ENCODE measurements at places on chromosomes 1 and 21.

- DNase-seq: no peak
These were observed 2.9 kb downstream of the KCNJ10 start for GRCh38 chr1:160066829-160067745.

DNA sequence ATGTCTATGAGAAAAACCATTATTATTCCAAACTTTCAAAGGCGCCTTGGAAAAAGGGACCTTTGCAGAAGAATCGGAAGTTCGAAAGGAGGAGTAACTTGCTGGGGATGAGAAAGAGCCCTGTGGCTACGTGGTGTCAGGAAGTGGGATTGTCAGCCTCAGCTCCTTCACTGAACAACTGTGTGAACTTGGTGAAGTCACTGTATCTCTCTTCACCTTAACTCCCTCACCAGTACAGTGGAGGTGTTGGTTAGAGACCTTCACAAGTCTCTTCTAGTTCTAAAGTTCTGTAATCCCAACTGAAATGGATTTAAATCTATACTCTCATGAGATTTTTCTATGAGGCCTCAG, 285.6 kb downstream of the CACNA1E start:
- DNase-seq: no peak

DNA sequence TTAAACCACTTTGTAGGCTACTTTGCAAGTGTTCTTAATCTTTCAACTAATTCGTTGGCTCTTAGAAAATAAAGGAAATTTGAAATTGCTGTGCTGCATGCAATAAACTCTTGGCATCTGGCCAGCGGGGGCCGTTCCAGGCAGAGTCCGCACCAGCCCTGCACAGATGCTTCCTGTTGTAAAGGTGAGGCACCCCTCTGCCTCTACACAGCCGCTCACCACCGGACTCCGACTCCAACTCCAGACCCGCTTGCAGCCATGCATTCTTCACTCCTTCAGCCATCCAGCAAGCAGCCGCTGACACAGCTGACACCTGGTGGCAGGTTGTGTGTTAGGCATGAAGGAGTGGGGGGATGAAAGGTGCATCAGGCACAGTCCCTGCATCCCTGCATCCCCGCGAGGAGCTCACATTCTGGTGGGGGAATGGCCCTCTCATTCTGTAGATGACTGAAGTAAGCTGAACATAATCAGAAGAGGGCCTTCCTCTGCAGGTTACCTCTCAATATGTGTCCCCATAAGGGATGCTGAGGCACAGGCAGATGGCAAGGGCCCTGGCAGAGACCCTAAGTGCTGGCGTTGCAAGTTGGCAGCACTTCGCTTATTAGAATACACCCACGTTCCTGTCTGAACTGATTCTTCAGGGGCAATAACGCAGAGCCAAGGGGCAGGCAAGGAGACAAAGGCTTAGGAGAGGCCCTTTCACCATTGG, 56.8 kb downstream of the GLIS1 start:
- DNase-seq: peak; percentile 27

- DNase-seq: no peak
These were observed 47.8 kb downstream of the NVL start for GRCh38 chr1:224282140-224282539.

GRCh38 chr1:162398999-162399580, 12.8 kb downstream of the SH2D1B start:
- no peak for DNase-seq

- DNase-seq: no peak
These were observed 127.6 kb upstream of the VAMP3 start for GRCh38 chr1:7643530-7643929.

DNA sequence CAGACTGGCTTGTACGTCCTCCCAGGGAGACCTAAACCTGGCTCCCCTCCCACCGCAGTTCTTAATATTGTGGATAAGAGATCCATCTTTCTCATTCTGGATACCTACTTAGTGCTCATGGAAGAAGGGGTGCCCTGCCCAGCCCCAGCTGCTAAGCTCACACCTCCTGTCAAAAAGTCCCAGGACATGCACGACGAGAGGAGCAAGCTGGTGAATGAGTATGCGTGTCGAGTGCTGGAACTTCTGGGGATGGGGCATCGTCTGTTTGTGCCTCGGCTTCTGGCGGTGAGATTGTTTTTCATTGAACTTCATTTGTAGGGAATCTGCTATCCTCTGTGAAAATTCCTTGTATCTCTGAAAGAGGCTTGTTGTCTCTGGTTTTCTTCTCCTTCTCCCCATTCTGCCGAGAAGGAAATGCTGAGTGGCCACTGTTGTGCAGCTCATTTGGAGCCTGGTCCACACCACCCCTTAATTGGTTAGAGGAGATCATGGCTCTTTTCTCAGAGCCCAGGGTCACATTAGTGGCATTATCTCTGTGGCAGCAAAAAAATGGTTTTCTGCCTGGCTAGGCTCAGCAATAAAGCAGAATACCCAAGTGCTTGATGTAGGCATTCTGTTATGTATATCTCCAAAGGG, 199.4 kb upstream of the CACYBP start:
- DNase-seq: no peak

DNA sequence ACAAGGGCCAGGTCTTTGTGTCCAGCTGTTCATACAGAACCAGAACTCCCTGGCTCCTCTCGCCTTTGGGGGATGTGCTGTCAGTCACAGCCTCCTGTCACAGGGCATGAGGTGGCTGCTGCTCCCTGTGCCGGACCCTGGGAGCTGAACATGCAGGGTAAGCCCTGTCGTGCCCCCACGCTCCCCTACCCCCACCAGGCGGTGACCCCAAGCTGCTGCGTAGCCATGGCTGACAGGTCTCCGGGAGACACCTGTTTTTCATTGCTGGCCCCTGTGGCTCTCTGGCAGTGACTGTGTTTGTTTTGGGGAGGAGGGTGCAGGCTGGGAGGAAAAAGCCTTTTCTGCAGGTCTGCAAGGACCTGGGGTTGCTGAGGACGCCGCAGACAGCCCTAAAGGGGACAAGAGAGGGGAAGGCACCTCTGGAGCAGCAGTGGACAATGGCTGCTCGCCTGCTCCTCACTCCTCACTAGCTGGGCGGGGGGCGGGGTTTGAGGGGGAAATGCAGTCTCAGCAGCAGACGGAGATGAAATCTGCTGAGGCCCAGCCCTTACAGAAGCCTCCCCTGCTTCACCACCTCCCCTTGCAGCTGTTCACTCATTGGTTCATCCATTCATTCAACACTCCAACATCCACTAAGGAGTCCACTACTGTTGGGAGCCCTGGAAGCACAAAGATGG, 81.4 kb downstream of the TRABD2B start:
- no peak for DNase-seq

- no peak for DNase-seq
These were observed 6.8 kb downstream of the LAPTM5 start for GRCh38 chr1:30750731-30751291.

DNA sequence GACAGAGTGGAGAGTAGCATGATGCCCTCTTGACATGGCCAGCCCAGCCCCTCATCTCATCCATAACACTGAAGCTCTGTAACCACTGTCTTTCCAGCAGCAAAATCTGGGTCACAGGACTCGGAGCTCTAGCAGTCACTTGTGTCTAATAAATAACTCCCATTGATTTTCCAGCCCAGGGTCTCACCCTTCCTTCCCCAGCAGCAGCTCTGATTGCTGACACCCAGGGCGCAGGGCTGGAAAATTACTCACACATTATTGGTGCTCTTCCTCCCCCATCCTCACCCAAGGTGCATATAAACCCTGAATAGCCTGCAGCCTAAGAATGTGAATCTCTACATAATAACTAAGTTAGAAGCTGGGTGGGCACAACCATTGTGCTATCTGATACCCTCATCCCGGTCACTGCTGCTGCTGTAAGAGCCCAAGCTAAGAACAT, 21.1 kb upstream of the OR10J5 start:
- no peak for DNase-seq

DNA sequence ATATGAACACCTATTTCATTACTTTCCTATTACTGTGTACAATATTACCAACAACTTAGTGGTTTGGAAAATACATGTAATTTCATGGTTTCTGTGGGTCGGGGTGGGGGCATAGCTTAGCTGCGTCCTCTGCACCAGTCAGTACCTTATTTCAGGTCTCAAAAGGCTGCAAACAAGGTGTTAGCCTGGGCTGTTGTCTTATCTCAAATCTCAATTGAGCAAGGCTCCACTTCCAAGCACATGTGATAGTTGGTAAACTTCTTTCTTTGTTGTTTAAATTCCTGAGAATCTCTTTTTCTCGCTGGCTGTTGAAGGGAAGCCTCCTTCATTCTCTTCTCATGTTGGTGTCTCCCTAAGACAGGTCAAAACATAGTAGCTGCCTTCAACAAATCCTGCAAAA, 485.4 kb downstream of the AMY1C start:
- DNase-seq: no peak

DNA sequence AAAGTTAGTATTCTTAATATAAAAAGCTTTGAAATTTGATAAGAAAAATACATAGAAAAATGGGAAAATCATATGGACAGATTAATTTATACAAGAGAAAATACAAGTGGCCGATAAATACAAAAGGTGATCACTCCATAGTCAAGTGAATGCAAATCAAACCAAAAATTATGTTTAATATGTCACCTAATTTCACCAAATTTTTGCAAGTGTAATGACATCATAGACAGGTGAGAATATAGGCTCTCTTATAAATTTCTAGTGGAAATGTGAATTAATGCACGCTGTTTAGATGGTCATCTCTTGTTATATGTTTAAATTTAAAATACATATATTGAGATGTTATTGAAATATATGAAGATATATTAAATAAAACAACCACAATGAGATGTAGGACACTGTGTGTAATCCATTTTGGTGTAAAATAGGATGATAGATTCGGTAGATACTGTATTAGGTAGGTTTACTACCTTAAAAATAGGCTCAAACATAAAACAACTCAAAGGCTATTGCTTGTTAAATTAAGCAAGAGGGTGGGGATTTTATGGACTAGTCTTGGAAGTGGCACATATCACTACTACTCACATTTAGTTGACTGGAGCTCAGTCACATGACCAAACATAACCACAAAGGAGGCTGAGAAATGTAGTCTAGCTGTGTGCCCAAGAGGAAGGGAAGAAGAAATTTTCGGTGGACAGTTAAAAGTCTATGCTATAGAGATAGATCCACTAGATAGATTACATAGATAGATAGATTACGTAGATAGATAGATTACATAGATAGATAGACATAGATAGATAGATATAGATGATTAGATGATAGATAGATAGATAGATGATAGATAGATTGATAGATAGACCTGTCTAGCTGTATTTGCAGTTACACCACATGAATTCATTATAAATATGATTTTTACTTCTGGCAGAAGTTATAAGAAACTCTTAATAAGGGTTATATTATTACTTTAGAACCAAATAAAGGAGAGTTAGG, 9.2 kb downstream of the INSL5 start:
- no peak for DNase-seq

GRCh38 chr1:231885209-231885854, 258.7 kb downstream of the DISC1 start:
- DNase-seq: no peak

DNA sequence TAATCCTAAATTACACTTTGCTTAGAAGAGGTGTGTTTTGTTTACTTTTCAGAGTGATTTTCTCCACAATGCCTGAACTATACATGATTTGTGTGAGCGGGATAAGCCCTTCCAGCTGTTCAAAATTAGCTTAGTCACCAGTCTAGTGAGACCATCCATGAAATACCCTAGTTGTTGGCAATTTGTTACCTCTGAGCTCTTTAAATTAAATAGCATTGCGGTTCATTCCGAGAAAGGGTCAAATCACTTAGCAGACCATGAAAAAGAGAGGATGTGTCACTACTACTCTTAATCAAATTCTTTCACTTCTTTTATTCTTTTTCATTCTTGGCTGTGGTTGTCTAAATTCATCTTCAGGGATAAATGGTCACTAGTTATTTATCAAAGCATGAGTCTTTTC, 11.9 kb upstream of the VAV3 start:
- DNase-seq: no peak

DNA sequence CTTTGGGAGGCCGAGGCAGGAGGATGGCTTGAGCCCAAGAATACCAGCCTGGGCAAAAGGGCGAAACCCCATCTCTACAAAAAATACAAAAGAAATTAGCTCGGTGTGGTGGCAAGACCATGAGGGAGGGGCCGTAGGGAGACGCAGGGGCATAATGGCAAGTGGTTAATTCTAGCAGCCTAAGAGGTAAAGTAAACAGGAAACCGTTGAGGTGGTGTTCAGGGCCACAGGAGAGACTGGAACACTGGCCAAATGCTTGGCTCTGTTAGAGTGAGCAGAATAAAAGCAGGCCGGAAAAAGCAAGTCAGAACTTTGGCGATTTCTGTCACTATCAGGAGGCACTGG, 89.2 kb downstream of the RIPK4 start:
- no peak for DNase-seq

GRCh38 chr1:234605399-234605982, 4.5 kb downstream of the IRF2BP2 start:
- no peak for DNase-seq

DNA sequence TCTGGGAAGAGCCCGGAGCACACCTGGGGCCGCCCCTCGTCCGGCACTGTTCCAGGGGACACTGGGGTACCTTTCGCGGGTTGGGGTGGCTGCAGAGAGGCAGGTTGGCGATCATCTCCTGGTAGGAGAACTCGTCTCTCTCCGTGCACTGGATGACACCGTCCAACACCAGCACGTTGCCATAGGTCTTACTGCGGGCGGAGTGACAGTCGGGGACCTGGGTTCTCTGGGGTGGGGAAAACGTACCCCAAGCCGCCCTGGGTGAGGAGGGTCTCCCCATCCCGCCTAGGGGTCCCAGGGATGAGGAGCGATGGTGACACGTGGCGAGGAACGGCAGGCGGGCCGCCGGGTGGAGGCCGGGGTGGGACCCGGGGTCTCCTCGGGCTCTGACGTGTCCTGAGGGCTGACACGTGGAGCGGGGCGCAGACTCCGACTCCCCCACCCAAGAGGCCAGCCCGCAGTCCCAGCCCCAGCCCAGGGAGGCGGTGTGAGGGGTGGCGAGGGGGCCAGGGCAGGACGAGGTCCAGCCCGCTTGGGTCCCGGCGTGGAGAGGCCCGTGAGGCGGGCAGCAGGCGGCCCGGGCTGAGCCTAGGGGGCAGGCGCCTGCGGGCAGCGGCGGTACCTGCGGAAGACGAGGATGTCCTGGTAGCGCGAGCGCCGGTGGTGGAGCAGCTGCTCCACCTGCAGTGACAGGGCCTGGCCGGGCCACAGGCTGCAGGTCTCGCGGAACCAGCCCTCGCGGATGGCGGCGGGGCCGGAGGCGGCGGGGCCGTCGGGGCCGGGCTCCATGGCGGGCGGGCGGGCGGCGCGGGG, 457 bp downstream of the SRM start:
- no peak for DNase-seq

GRCh38 chr1:175673371-175674150, 69.8 kb downstream of the TNR start:
- no peak for DNase-seq

DNA sequence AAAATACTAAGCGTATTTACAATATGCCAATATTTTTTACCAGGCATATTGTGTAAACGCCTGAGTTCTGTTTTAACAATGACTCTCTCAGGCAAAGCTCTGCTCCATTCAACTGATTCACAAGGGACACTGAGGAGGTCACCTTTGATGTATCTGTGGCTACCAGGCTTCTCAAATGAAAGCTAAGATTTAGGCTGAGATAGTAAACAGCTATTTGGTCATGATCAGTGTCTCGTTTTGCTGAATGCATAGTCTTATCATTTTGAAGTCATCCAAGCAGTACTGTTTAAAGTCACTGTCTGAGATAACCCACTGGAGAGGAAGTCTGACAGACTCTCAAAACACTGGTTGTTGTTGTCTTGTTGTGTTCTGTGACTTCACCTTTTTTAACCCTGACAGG, 13.7 kb upstream of the PLPPR5 start:
- no peak for DNase-seq

GRCh38 chr21:33825915-33826314, 89.7 kb downstream of the ATP5PO start:
- no peak for DNase-seq

Data from cerebellar nuclear complex (tissue), 1 donor.